ENCODE measurements at places on chromosomes 2 and 18. TPM values are rescaled to one million over a fixed set of nuclear protein-coding genes. Genes with fewer than 3 reads are reported as not detected.

The COLEC12 gene
- 21.2 TPM for total RNA-seq

The VSNL1 gene
- 0.93 TPM for total RNA-seq

The GDF7 gene
- 1.2 TPM for total RNA-seq

DNA sequence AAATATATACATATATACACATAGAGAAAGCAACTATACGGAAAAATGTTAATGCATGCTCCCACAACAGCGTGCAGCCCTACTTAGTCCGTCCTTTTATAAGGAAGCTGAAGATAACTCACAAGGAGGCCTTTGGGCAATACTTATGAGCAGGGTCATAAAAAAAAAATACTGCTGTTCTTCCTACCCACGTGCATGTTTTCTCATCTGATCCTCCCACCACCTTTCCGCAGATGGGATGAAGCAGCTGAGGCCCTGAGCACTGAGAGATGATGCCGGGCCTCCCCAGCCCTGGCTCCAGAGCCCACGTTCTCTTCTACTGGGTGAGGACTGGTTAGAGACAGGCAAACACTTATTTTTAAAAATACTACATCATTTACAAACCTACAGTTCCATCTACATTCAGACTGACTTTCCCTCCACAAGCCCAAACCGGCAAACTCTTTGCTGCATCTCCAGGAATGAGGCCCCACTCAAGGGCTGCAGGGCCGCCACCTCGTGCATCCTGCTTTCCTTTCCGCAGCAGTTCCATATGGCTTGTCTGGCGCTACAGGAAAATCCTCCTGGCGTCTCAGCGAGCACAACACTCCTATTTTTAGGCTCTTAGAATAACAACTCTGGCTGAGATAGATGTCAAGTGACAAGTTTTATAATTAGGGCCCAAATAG lies 41.6 kb downstream of the TBC1D8 start:
- peak; percentile 55 for ATAC-seq

The GREB1L gene
- 7.4 TPM for total RNA-seq

DNA sequence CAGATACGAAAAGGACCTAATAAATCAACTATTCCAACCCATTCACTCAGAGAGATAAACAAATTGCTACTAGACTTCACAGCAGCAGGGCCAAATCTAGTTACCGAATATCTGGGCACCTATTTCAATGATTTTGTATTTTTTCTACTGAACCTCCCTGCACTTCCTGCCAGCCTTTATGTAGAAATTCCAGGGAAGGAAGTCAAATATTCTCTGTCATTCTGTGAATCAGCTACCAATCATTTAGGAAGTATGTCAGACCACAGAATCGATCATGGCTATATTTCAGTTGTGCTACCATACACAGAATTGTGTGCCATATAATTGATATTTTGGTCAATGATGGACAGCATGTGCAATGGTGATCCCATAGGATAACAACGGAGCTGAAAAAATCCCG lies 109.6 kb upstream of the SPOPL start:
- no peak for ATAC-seq

The MBD1 gene
- 83.6 TPM for total RNA-seq

GRCh38 chr18:45688113-45688512 lies 35.9 kb upstream of the SLC14A1 start:
- ATAC-seq = no peak

DNA sequence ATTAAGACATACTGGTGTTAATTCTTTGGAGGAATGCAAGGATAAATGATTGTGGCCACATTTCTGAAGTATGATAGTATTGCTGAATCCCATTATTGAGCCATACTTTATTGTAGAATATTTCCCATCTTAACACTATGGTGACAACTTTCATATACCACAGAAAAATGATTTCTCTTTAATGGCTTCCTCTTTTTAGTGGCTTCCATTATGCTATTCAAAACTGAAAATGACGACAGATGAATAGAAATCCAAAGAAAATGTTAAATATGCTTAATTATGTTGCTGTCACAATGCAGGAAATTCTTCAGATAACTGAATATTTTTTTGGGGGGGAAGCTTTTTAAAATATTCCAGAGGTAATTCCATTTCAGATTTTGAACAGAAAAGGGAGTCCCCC lies 88.9 kb upstream of the TMEM200C start:
- no peak for ATAC-seq

GRCh38 chr18:51668101-51668500 lies 470.6 kb upstream of the MEX3C start:
- no peak for ATAC-seq

- no peak for ATAC-seq
Measured at GRCh38 chr2:161571051-161571429, 53.2 kb upstream of the SLC4A10 start.

- ATAC-seq = no peak
Measured at GRCh38 chr18:23721696-23722480, 32.6 kb downstream of the LAMA3 start.

GRCh38 chr2:88856409-88857135 lies 165.1 kb downstream of the RPIA start:
- ATAC-seq = no peak

The PRSS56 gene
- total RNA-seq = not detected

The CHRND gene
- total RNA-seq = not detected
